Stimulated activated CD8-positive, alpha-beta memory T cell treated with anti-CD3 and anti-CD28 coated beads, Interleukin-7, amount 100 ng/mL, for 1 hour (primary cell): ENCODE measurements at places on chromosomes 7 and 10.

DNA sequence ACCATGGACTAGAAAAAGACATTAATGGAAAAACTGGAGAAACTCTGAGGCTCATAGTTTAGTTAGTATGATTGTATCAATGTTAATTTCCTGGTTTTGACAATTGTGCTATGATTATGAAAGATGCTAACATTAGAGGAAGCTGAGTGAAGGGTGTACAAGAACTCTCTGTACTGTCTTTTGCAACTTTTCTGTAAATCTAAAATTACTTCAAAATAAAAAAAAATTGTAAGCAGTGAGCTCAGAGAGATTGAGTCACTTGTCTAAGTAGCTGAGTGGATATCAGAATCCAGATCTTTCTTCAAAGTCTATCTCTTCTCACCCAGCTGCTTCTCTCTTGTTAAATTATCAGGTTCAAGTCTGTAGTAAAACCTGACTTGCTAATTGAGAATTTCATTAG, 181.1 kb downstream of the PLCE1 start:
- no peak for DNase-seq

DNA sequence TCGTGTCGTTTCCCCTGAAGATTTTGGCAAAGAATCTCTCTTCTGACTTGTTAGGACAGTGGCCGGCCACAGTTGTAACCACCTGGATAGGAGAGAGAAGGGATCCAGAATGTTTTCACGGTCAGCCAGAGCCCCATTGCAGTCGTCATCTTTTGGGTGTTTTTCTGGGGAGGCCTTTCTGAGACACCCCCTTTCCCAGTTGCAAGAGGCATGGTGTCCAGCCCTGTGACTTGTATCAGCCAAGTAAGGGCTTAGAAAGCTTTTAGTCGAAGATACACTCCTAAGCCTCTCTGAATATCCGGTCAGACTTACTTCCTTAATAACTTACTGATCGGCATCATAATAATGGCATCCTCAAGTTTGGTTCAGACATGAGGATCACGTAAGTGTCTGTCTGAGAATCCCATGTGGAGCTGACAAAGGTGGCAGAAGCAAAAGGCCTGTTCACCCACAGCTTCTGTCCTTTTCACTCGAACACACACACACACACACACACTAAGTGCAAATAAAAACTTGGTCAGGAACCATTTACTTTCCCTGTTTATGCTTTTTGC, 435.7 kb upstream of the GALNT17 start:
- DNase-seq, result no peak

- DNase-seq, result no peak
Observed at GRCh38 chr7:33854801-33855350, 50.5 kb upstream of the BMPER start.

- DNase-seq, result no peak
Observed at GRCh38 chr10:60809157-60809556, 30.9 kb downstream of the CDK1 start.

- no peak for DNase-seq
Observed at GRCh38 chr7:14600766-14601367, 301.7 kb downstream of the DGKB start.

DNA sequence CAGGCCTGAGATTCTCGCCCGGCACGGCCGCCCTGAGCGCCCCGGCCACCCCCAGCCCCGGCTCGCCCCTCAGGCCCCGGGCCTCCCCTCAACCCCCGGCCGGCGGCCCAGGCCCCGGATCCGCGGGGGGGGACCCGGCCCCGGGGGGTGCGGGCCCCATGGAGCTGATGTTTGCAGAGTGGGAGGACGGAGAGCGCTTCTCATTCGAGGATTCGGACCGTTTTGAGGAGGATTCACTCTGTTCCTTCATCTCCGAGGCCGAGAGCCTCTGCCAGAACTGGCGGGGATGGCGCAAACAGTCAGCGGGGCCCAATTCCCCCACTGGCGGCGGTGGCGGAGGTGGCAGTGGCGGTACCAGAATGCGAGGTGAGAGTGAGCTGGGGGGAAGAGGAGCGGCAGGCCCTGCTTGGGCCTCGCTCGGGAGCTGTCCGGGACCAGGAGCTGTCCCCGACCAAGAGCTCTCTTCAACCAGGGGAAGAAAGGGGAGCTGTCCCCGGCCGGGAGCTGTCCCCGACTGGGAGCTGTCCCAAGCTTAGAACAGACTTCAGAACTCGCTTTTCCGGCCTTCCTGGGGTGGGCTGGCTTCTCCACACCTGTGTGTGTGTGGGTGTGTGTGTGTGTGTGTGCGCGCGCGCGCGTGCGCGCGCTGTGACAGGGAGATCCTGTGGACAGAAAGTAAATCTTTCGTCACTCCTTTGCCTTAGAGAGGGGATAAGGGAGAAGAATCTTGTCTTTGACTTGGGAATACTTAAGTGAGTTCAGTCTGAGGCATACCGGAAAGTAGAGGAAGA, 510 bp downstream of the ZSWIM8 start:
- DNase-seq, result no peak

GRCh38 chr10:26093229-26093628, 123.3 kb upstream of the GAD2 start:
- no peak for DNase-seq

DNA sequence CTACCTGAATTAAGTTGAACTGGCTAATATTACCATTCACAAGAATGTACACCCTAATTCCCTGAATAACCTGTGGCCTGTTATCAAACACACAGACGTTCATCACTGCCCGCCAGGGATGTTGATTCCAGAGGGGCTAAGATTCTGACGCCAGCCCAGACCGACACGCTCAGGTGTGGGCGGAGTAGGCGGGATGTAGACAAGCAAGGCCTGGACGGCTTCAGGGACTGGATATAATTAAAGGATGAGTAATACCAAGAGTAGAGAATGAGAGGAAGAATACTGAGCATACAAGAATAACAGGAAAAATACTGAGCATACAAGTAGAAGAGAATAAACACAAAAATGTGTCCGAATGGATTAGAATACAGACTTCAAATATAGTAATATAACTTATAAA, 29.0 kb downstream of the CUBN start:
- DNase-seq, result no peak

DNA sequence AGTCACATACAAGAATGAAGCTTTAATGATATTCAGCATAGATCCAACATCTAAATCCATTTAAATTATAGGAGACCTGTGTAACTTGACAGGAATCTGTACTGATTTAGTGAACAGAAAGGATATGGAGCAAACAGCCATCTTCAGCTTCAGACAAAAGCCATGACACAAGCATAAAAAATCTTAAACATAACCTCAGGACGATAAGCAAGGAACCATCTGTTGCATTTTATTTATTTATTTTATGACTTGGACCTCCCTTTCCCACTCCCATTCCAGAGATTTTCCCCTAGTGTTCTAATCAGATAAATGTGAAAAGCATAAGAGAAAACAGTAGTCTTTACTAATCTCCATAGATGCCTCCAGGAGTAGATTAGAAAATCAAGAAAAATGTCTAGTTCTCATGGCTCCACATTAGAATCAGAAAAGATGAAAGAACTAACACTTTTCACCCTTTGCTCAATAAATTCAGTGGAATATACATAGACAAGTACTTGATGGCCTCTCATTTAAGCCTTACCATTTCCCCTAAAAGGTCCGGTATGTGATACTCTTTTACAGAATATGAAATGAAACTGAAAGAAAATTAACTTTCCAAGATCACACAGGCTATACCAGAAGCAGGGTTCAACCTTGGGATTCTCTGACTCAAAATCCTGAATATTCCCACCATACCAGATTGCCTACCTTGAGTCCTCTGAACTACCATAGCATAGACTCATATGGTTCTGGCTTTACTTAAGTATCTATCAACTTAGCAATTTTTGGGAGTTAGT, 15.2 kb downstream of the CACNA2D1 start:
- no peak for DNase-seq

- DNase-seq, result no peak
Observed at GRCh38 chr10:18196806-18197550, 56.8 kb downstream of the CACNB2 start.

DNA sequence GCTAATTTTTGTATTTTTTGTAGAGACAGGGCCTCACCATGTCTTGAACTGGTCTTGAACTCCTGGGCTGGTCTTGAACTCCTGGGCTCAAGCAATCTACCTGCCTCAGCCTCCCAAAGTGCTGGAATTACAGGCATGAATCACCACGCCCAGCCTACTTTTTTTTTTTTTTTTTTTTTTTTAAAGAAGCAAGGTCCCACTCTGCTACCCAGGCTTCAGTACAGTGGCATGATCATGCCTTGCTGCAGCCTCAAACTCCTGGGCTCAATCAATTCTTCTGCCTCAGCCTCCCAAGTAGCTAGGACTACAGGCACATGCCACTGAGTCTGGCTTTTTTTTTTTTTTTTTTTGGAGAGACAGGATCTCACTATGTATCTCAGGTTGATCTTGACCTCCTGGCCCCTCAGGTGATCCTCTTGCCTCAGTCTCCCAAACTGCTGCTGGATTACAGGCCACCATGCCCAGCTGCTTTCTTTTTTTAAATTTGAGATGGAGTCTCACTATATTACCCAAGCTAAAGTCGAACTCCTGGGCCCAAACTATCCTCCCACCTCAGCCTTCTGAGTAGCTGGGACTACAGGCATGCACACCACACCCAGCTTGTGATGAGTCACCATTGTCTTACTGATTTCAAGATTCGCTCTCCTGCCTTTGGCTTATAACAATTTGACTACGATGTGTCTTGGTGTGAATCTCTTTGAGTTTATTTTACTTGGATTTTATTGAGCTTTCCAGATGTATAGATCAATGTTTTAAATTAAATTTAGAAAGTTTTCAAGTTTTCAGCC, 9.0 kb downstream of the RPEL1 start:
- DNase-seq, result no peak

DNA sequence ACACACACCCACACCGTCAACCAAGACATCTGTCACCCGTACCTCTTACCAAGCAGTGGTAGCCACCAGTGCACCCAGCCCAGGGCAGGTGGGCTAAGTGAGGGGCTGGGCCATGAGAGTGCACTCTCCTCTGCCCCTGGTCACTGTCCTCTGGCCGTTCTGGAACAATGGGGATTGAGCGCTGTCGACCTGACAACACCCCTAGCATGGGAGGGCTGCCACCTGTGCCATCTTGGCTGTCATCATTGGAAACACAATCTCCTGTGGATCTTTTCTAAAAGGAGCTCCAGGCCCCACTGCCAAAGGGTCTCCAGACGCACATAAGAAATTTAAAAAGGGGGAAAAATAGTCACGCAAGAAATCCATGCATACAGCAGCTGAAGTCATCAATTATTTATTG, 80.1 kb downstream of the CTBP2 start:
- DNase-seq, result no peak

DNA sequence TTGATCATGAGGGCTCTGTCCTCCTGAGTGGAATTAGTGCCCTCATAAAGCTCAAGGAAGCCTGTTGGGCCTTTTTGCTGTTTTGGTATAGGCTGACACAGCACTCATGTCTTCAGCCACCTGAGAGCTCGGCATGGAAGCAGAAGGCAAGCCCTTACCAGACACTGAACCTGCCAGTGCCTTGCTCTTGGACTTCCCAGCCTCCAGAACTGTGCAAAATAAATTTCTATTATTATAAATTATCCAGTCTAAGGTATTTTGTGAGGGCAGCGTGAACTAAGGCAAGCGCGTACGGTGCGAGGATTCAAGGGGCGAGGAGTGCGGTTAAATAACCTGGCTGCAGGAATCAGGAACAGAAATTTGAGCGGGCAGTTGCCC, 281.5 kb upstream of the LYZL1 start:
- DNase-seq, result no peak

DNA sequence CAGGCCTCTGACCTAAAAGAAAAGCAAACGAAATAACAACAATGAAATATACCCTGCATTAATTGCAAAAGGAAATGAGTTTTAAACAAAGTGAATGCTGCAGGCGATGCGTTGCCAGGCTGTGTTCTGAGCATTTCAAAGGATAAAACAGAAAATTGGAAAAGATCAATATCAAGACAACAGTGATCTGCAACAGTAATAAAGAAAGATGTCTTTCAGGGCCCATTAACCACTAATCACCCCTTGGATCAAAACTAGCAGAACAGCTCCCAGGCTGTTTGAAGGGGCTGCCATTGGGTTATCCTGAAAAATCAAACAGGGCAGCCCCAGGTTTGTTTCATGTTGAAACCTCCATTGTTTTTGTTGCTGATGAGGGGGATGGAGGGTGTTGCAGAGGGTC, 219.2 kb downstream of the FGFR2 start:
- DNase-seq, result no peak

GRCh38 chr7:75967487-75967997, 26.9 kb downstream of the TMEM120A start:
- DNase-seq, result no peak

- DNase-seq, result no peak
Observed at GRCh38 chr10:89384474-89385340, 6.9 kb downstream of the IFIT1B start.

- no peak for DNase-seq
Observed at GRCh38 chr10:30830315-30831230, 201.0 kb upstream of the LYZL2 start.

GRCh38 chr7:81908220-81908619, 138.4 kb upstream of the HGF start:
- DNase-seq, result no peak
